ENCODE measurements at places on chromosomes 1 and 21.

- DNase-seq = no peak
Measured at GRCh38 chr1:164261691-164262240, 297.2 kb upstream of the PBX1 start.

- DNase-seq = no peak
Measured at GRCh38 chr1:156462954-156463795, 37.4 kb downstream of the MEF2D start.

GRCh38 chr21:14630556-14631069 lies 84.5 kb upstream of the SAMSN1 start:
- no peak for DNase-seq

- no peak for DNase-seq
Measured at GRCh38 chr21:19981938-19982337, 1016.3 kb upstream of the NCAM2 start.

- DNase-seq = no peak
Measured at GRCh38 chr1:199152676-199153075, 513.8 kb downstream of the PTPRC start.

DNA sequence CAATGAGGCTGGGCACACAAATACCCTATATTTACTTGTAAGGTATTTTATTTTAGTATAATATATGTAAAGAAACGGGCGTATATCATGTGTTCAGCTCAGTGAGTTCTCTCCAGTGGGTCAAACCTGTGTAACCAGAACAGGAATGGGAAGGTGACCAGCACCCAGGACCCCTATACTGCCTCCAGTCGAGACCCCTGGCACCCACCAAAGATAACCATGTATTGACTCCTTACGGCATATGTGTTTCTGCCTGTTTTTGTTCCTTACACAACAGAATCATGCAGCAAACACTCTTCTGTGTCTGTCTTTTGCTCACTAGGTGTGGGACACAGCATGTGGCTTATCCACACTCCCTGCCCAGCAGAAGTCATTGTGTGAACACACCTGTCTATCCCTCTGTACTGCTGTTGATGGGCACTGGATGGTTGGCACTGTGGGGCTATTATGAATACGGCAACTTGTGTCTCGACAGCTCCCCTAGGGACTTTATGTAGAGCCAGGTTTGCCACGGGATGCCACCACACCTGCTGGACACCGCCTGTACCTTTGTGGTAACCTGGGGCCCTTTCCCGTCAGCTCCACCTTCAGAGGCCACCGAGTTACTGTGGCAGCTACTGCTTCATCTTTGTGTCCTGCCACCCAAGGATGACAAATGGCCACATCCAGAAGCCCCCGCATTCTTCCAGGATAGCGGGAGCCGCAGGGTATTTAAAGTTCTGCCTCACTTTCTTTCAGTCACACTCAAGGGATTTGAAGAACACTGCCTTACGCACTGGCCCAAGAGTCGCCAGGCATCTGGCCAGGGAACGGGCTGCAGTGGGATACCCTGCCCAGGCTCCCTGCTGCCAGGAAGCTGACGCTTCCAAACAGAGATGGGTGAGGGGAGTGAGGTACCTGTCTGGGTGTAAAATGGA lies 23.5 kb upstream of the C2CD2 start:
- peak; percentile 24 for DNase-seq

GRCh38 chr1:2991753-2992495 lies 29.3 kb upstream of the ACTRT2 start:
- no peak for DNase-seq

Measured in activated CD8-positive, alpha-beta memory T cell treated with anti-CD3 and anti-CD28 coated beads for 24 hours (primary cell).